ENCODE measurements at places on chromosomes 4 and X.

- no peak for DNase-seq
- no peaks in the 10 kb centered on the region for H3K27me3 ChIP-seq
- no peaks in the 10 kb centered on the region for H3K4me1 ChIP-seq
- H3K4me3 ChIP-seq = no peak overlapping the region
- H3K27ac ChIP-seq = no peak overlapping the region
Measured at GRCh38 chr4:180790471-180790870, 1452.7 kb upstream of the TENM3 start.

- H3K27me3 ChIP-seq = no peaks in the 10 kb centered on the region
- DNase-seq = no peak
- H3K27ac ChIP-seq = no peak overlapping the region
- H3K36me3 ChIP-seq = no peaks in the 10 kb centered on the region
- no peak overlapping the region for H3K4me3 ChIP-seq
Measured at GRCh38 chr4:20271950-20272349, 20.2 kb downstream of the SLIT2 start.

DNA sequence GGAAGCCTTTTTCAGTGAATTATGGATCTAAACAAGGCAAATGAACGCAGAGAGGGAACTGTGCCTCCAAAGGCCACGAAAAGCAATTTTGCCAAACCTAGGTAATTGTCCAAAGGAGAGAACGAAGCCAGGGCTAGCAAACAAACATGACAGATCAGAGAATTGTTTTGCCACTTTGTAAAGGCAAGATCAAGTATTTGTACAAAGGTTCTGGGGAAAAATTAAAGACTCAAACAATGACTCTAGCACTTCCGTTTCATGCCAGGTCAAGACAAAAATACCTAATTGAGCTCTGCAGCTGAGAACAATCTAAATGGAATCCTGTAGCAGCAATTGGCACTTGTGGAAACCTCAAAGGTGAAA is 8.5 kb downstream of the RBM47 start:
- H3K27ac ChIP-seq = peak overlapping the region; percentile 52
- no peaks in the 10 kb centered on the region for H3K36me3 ChIP-seq
- DNase-seq = no peak

DNA sequence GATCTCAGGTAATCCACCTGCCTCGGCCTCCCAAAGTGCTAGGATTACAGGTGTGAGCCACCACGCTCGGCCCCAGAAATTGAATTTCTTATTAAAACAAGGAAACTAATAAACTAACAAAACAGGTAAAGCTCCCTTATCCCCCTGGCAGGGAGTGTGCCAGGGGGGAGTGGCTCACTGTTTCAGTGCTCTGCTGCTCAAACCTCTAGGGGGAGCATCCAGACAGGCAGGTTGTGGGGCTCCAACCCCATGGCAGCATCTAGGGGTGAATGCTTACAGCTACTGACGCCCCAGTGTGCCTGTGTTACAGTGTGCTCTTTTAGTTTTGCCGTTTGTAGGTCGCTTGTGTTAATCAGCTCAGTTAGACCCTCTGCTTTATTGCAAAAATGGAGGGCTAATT is 605.0 kb downstream of the GABRG1 start:
- H3K4me3 ChIP-seq = no peak overlapping the region
- no peaks in the 10 kb centered on the region for H3K4me1 ChIP-seq
- no peak for DNase-seq
- no peaks in the 10 kb centered on the region for H3K27me3 ChIP-seq

DNA sequence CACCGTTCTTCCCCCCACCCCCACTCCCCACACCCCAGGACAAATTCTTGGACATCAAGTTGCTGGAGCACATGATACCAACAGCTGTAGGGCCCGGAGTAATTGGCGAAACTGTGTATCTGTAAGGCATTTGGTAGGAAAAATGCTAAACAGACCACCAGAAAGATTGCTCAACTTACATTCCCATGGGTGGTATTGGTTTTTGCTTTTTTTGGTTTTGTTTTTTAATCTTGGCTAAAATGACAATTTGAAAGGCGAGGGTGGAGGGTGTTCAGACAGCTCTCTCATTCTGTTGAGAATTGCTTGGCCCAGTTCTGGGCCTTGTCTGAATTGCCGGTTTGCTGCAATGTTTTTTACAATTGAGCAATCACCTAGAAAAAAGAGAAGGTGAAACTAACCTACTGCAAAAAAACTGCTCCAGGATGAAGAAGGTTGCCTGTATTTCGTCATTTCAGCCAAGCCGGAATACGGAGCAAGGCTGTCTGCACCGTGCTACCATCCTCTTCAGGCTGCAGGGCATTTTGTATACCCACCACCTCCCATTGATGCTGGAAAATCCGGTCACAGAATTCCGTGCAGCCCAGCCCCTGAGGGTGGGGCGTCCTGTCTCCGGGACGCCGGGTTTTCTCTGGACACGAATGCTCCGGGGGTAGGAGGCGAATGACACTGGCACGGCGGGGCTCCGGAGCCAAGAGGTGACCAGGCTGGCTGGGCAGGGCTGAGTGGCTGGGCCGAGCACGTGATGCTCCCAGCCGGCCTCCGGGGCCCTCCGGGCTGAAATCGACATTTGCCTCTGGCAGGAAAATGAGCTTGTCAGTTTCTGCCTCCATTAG is at the start of gene CLCN4:
Gene CLCN4 (plus strand): TSS at position 777 of the 833 bp plus-strand sequence. CDS start 28,058 bp downstream, outside the sequence.
- peaks cover 8% of the 10 kb centered on the region for H3K4me1 ChIP-seq
- H3K27me3 ChIP-seq = peaks cover 3% of the 10 kb centered on the region
- DNase-seq = no peak
- no peaks in the 10 kb centered on the region for H3K36me3 ChIP-seq

DNA sequence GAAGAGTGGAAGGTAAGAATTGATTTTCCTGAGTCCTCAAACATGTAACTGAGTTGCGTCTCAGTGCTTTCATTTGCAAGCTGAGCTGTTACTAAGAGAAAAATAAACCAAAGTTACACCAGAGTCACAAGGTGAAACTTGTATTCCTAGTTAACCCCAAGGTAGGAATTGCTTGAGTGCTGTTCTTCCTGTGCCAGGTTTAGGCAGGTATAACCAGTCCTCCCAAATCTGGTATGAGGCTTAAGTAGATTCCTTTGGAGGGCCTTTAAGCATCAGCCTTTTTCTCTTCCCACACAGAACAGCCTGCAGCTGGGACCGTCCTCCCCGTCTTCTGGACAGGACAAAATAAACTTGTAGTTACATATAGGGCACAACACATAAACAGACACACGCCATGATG is 2.3 kb upstream of the BTC start:
- H3K4me3 ChIP-seq = no peak overlapping the region
- H3K27me3 ChIP-seq = peaks cover 14% of the 10 kb centered on the region
- H3K36me3 ChIP-seq = no peaks in the 10 kb centered on the region
- DNase-seq = no peak
- H3K27ac ChIP-seq = no peak overlapping the region

- no peaks in the 10 kb centered on the region for H3K27me3 ChIP-seq
- no peak overlapping the region for H3K4me3 ChIP-seq
- H3K27ac ChIP-seq = peak overlapping the region; percentile 74
- H3K36me3 ChIP-seq = peaks cover 4% of the 10 kb centered on the region
Measured at GRCh38 chrX:48487362-48487798, 11.4 kb downstream of the FTSJ1 start.

- H3K4me3 ChIP-seq = peak overlapping the region; percentile 59
- peaks cover 24% of the 10 kb centered on the region for H3K4me1 ChIP-seq
- no peaks in the 10 kb centered on the region for H3K36me3 ChIP-seq
- H3K27ac ChIP-seq = no peak overlapping the region
Measured at GRCh38 chr4:104490770-104491480, 3.8 kb downstream of the CXXC4 start.

DNA sequence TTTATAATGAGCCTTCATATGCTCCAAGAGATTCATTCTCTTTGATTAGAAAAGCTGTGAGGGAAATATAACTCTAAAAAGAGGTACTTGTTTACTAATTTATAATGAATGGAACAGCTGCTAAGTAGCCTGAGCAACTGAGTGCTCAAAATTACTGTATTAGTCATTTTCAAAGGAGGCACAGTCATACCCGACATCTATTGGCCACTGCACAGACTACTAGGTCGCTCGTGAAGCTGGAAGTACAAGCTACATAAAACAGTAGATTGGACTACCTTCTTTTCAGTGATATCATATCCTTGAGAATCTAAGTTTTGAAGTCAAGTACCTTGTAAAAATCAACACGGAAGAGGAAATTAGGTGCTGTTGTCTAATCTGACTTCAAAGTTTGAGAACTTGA is 52.0 kb upstream of the GLRB start:
- no peak overlapping the region for H3K27ac ChIP-seq
- H3K27me3 ChIP-seq = no peaks in the 10 kb centered on the region
- no peaks in the 10 kb centered on the region for H3K36me3 ChIP-seq
- no peak overlapping the region for H3K4me3 ChIP-seq
- DNase-seq = no peak

DNA sequence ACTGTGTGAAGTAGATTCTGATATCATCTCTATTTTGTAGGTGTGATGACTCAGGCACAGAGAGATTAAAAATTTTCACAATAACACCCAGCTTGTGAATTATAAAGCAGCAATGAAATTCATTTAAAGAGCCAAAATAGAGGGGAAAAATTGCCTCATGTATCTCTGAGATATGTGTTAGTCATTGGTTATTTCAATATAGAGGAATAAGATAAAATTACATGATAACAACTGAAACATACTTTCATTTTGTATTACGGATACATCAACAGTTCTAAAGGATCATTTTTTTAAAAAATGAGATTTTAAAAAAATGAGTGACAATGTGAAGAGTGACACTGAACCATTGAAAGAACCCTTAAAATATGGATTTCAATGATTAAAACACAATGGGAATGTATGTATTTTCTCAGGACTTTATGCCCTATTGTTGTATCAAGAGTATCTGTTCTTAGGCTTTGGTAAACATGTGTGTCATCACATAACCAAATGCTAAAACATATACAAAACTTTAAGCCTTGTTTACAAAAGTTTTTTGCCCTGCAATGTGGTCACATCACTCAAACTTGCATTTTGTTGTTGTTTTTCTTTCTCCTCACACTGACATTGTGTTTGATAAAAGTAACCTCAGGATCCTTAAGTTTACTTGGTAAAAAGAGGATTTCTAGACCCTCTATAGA is 221.3 kb downstream of the ANTXR2 start:
- no peaks in the 10 kb centered on the region for H3K36me3 ChIP-seq
- DNase-seq = no peak
- no peak overlapping the region for H3K27ac ChIP-seq
- no peaks in the 10 kb centered on the region for H3K27me3 ChIP-seq
- H3K4me3 ChIP-seq = no peak overlapping the region
- H3K4me1 ChIP-seq = no peaks in the 10 kb centered on the region

DNA sequence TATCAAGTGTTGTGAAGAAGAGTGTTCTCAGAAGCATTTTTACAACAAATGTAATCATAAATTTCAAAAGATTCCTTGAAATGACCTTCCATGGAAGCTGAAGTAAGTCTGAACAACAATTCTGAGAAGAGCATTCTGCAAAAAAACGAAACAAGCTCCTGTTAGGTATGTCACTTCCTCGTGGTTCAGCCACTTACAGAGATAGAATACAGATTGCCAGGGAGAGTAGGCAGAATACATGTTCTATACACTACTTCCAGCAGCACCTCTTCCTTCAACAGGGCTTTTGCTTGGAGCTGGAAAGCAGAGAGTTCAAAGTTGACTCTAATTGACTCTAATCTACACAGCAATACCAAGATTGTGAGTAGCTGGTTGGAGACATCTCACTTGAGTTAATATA is 274.5 kb downstream of the ADGRA3 start:
- no peaks in the 10 kb centered on the region for H3K4me1 ChIP-seq
- DNase-seq = no peak
- H3K36me3 ChIP-seq = no peaks in the 10 kb centered on the region
- no peak overlapping the region for H3K27ac ChIP-seq
- H3K4me3 ChIP-seq = no peak overlapping the region
- no peaks in the 10 kb centered on the region for H3K27me3 ChIP-seq

DNA sequence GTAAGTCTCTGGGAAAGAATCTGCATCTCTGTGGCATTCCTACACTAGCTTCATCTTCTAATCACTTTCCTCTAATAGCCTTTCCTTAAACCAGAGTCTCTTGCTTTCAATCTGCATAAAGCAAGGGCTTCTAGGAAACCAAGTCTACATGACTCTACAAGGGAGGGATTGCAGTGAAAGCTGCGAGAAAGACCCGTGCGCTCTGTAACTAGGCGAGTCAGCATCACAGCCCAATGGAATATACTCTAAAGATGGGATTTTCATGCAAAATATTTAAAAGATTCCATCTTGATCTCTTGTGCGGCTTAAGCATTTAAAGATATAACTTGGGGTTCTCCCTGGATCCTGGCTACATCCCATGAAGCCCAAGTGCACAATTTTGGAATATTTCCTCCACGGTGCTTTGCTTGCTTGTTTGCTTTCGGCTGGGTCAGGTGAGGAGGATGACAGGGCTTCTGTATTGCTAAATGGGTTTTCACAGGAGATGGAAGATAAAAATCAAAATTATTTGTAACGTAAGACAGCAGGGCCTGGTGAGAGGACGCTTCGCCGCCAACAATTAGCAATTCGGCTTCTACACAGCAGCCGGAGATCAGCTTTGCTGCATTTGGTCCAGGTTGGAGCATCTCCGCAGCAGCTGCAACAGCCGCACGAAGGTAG is 687 bp upstream of the GRIA2 start:
- no peaks in the 10 kb centered on the region for H3K36me3 ChIP-seq

GRCh38 chr4:164572877-164573279 is 181.1 kb upstream of the SMIM31 start:
- DNase-seq = no peak
- no peak overlapping the region for H3K4me3 ChIP-seq
- H3K27ac ChIP-seq = no peak overlapping the region

DNA sequence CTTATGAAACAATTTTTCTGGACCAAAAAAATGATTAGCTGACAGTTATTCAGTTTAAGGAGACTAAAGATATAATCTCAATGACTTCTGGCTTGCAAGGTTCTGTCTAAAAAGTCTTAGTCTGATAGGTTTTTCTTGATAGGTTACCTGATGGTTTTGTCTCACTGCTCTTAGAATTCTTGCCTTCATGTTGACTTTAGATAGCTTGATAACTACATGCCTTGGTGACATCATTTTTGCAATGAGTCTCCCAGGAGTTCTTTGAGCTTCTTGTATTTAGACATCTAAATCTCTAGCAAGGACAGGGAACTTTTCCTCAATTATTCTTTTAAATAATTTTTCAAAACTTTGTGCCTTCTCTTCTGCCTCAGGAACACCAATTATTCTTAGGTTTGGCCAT is 1965.3 kb downstream of the ARAP2 start:
- H3K4me3 ChIP-seq = no peak overlapping the region
- H3K27ac ChIP-seq = no peak overlapping the region
- H3K27me3 ChIP-seq = no peaks in the 10 kb centered on the region
- H3K4me1 ChIP-seq = no peaks in the 10 kb centered on the region
- H3K36me3 ChIP-seq = no peaks in the 10 kb centered on the region
